ENCODE measurements at places on chromosomes 16 and 17.
A peak's percentile ranks its signal among the peaks of the same experiment; 100 is the strongest.

DNA sequence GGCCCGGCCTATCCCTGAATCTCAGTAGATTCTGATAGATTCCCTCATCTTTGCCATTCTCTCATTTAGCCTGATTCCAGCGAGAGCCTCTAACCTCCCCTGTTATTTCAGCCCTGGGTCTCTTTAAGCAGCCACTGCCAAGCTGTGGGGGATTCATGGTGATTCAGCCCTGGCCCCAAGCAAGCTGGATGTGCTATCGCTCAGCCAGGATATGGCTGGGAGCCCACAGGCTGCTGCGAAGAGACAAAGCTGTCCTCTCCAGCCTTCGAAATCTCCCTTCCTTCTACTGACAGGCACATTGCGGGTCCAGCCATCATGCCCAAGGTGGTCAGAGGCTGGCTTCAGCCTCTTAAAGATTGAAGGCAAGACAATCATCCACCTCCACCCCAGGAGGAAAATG lies 394.1 kb downstream of the SOX9 start:
- no peak for DNase-seq

DNA sequence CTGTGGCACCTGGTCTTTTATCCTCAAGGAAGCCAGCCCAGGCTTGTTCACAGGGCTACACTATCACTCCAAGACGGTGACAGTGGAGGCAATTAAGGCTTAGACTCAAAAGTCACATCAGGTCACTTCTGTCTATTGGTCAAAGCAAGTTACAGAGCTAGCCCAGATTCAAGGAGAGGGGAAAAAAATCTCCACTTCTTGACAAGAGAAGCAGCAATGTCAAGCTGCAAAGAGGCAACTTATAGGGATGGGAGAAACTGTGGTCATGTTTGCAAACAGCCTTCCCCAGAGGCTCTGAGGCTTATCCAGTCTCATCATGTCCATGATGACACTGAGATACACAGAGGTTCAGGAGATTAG lies 31.6 kb downstream of the SERPINF1 start:
- no peak for DNase-seq

DNA sequence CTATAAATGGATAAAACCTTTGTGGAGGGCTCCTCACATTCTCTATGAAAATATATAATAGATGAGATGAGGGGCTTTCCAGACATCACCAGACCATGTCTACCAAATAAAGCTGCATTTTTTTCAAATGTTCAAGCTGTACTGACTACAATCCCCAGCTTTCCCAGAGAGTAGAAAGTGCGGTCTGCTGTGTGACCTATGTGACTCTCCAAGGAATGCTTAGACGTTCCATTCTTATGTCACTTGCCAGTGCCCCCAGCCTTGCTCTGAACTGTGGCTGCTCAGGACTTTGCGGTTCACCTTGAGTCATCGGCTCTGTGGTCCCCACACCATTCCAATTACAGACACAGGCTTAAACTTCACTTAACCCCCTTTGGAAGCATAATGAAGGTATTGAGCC lies 47.8 kb upstream of the SCNN1B start:
- no peak for DNase-seq

DNA sequence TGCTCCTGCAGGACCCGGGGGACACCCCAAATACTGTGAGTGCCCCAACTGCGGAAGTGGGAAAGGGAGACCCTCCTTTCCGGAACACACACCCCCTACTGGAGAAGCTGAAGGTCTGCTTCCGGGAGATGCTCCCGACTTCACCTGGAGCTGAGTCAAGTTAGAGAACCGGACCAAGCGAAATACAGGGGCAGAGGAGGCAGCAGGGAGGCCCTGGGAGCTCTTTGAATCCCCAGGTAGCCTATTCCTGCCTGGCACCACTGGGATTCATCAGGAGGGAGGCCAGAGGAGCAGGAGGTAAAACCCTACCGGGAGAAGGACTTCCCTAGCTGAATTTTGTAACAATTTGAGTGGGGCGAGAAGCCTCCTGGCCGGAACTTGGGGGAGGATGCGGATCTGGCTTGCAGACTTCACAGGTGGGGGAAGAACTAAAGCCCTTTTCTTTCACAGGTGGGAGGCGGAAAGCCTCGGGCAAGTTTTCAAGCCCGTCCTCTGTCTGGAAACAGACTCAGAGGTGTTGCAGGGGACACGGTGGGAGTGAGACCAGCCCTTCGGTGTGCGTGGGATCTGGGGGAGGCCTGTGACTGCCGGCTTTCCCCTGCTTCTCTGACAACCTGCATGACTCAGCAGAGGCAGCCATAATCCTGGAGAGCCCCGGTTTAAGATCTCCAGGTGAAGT lies 22.4 kb upstream of the TEKT1 start:
- DNase-seq, result no peak

- no peak for DNase-seq
These were observed 169.3 kb downstream of the RAB11FIP4 start for GRCh38 chr17:31560616-31561235.

DNA sequence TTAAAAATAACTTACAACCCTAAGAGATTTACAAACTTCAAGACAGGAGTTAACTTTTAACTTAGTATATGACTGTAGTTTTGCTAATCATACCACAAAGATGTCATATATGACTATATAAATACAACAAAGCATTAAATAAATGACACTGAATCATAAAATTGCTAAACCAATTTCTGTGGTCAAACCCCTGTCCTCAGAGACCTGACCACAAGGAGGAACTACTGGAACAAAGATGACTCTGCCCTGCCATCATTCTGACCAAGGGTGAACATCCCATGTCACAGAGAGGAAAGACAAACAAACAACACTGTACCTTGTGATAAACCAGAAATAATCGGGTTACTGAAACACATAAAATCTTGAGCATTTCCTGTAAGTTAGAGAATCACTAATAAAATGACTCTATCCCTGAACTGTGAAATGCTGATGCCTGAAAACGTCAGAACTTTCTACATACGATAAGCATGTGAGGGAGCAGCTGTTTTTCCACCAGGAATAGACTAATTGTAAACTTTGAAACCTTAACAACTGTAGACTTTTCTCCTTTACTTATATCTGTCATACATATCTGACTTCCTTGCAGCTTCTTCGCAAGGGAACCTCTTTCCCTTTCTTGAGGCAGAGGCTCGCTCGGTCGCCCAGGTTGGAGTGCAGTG lies 47.9 kb downstream of the WDR59 start:
- no peak for DNase-seq

- DNase-seq, result no peak
These were observed 330.1 kb downstream of the MAP2K6 start for GRCh38 chr17:69744512-69745070.

DNA sequence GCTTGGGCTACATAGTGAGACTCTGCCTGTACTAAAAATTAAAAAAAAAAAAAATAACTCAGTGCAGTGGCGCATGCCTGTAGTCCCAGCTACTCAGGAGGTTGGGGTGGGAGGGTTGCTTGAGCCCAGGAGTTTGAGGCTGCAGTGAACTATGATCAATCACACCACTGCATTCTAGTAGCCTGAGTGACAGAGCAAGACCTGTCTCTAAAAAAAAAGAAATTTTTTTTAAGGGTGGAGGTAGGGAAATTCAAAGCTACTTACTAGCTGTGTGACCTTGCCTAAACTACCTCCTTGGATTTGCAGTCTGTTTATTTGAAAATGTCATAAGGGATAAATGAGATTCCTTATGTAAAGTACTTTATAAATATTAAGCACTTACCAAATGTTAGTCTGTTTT lies 3.4 kb upstream of the SMPD3 start:
- DNase-seq, result no peak

DNA sequence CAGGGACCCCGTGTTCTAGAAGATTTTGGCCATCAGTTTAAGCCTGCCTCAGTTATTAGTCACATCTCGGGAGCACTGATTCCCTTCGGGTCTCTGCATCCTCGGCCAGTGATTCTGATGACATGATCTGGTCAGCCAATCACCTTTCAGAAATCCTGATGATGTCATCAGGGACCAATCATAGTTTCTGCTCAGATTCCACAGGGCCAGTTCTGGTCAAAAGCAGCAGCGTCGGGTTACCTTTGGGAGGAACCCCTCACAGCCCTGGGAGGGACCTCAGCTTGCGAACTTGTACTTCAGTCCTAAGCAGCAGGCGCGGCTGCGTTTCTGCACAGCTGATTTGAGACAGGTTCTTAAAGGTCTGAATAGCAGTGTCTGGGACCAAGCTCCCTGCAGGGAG lies 13.9 kb downstream of the KDM8 start:
- DNase-seq, result peak; percentile 87

GRCh38 chr16:54369861-54370260 lies 83.3 kb upstream of the IRX3 start:
- DNase-seq, result no peak

DNA sequence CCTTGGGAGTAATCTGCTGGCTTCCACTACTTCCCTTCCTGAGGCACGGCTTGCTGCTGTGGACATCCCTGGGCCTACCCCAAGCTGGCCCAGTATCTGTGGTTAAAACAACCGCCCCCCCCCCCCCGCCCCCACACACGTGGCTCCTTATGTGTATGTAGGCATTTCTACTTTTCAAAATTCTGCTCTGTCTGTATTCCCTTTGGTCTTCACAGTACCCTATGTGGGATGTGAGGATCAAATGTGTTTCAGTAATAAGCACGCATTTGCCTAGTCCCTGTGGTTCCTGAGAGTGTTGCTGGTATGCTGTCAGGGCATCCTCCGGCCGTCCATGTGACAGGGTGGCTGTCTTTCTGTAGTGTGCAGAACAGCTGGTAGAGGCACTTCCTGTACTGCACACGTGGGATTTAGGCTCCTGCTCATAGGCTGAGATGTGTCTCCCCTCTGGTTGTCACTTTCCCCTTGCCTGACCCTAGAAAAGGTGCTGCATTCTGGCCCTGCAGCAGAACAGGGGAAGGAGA lies 2.2 kb downstream of the NT5M start:
- no peak for DNase-seq

GRCh38 chr16:62712566-62712965 lies 676.3 kb upstream of the CDH8 start:
- DNase-seq, result no peak

GRCh38 chr16:76653390-76654026 lies 376.3 kb downstream of the CNTNAP4 start:
- DNase-seq, result peak; percentile 54

DNA sequence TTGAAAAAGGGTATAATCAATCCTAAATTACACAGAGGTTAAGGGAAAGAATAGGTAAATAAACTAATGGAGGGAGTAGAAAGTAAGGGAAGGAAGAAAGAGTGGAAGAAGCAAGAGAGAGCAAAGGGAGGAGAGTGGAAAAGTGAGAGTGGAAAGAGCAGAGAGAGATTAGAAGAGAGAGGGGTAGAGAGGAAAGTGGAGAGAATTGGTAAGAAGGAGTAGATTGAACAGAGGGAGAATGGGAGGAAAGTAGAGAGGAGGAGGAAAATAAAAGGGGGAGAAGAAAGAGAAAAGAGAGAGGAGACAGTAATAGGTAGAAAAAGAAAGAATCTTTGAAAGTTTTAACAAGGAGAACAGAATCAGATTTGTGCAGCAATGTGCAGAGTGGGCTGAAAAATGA lies 24.9 kb downstream of the TERB1 start:
- no peak for DNase-seq

GRCh38 chr17:47695429-47696376 lies 1.7 kb downstream of the TBKBP1 start:
- no peak for DNase-seq

- no peak for DNase-seq
These were observed 587 bp downstream of the RNF157 start for GRCh38 chr17:76239538-76240274.

GRCh38 chr16:19071811-19072777 lies 4.7 kb downstream of the COQ7 start:
- no peak for DNase-seq

- no peak for DNase-seq
These were observed 40.7 kb downstream of the PRAC1 start for GRCh38 chr17:48681609-48682008.

- DNase-seq, result no peak
These were observed 2.2 kb upstream of the NTN3 start for GRCh38 chr16:2468725-2469398.

DNA sequence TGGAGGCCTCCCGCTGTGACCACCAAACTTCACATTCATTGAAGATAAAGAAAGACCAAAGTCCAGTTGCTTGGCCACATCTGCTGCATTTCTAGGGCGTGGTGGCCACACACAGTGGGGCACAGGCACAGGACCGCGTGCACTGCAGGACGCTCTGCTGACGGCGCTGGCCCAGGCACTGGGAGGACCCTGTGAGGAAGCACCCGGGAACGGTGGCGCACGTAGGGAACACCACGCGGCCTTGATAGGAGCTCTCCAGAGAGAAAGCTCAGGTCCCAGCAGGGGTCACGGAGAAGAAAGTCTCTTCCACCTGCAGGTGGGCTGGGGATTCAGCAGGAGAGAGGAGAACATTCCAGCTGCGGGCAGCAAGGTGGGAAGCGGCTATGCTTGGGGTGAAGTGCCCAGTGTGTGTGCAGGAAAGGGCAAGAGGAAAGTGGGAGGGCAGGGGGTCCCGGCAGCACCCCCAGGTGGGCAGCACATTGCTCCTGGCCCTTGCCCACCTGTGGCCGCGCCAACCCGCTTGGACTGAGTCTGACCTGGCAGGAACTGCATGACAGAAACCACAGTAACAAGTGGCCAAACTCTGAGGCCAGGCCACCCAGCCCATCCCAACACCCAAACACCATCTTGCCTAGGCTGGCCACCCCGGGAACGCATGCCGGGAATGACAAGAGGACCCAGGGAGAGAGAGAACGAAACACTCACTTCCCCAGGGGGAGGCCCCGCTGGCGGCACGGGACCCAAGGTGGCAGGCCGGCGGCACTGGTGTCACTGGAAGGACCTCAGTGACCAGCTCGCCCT lies 32.8 kb downstream of the TBC1D16 start:
- DNase-seq, result no peak

DNA sequence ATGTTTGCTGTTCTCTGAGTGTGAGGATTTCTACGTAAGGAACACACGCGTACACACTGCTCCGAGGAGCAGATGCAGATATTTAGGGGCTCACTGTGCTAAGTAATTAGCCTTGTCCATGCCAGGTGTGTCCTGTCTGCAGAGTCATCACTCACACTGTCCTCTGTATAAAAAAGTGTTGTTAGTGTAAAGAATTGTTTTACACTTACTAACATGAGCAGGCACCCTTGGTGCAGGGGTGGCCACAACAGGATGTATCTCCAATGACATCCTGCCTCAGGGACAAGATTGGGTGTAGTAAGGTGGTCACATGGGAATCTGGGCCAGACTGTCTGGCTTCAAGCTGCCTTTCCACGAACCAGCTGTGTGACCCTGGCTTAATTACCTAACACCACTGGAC lies 63.9 kb downstream of the NDEL1 start:
- DNase-seq, result no peak

GRCh38 chr17:1852327-1852726 lies 22.5 kb downstream of the RPA1 start:
- DNase-seq, result no peak

- no peak for DNase-seq
These were observed 5.2 kb upstream of the HOXB5 start for GRCh38 chr17:48598736-48599135.
